NCI-H1048 (cell line): ENCODE measurements at places on chromosomes 4 and X.

- DNase-seq, result no peak
Measured at GRCh38 chr4:52996261-52997131, 134.4 kb downstream of the RASL11B start.

- DNase-seq, result no peak
Measured at GRCh38 chr4:167111622-167112021, 122.7 kb downstream of the SPOCK3 start.

GRCh38 chrX:103275947-103276567, 493 bp downstream of the TCEAL5 start:
- DNase-seq, result no peak

GRCh38 chr4:56118055-56118454, 169.3 kb downstream of the CEP135 start:
- no peak for DNase-seq

DNA sequence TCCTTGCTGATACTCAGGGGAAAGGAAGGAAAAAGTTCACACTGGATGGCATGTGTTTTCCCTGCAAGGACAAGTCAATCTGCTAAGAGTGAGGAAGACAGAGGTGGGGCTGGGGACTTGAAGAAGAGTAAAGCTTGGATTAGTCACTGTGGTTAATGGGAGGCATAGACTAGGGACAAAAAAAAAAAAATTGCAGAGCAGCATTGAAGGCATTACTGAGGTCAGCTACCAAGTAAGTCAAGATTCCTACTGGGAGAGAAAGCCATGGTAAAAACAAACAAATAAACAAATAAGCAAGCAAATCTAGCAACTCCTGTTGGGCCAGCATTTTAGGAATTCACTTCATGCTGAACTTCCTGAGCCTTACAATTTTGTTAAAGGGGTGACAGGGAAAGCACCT, 58.2 kb upstream of the GPC4 start:
- no peak for DNase-seq

GRCh38 chr4:174141876-174142275, 141.6 kb downstream of the FBXO8 start:
- DNase-seq, result no peak

GRCh38 chrX:100695302-100695701, 36.6 kb downstream of the SYTL4 start:
- no peak for DNase-seq

GRCh38 chrX:2451501-2452316, 49.1 kb downstream of the DHRSX start:
- DNase-seq, result no peak

- no peak for DNase-seq
Measured at GRCh38 chr4:186144198-186144945, 39.9 kb downstream of the FAM149A start.

DNA sequence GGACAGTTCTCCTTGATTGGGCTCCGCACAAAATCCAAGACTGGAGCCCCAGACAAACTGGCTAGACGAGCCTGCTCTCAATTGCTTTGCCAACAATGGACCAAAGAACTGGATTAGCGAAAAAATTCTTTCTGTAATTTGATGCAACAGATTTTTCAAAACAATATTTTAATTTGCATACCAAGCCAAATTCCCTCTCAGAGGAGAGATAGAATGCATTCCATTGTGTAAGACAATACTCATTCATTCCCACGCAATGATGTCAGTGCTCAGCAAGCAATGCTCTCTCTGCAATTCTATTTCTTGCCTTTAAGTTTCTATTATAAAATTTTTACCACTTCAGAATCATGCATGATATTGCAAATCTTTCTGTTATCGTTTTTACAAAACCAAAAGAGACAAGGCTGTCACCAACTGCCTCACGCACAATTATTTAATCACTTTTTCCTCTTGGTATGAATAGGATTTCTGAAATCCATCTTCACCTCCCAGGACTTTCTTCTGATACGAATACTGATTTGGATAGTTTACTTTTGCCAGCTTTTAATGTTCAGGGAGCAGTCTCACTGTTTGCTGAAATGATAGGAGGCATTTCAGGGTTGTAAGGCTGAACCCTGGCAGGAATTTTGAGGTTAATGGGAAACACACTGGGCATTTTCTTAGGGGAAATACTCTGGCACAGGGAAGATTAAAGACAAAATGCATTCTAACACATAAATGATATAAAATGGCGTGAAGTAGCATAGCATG, 46.1 kb upstream of the HCCS start:
- DNase-seq, result peak; percentile 44

- no peak for DNase-seq
Measured at GRCh38 chr4:22500831-22501714, 14.8 kb downstream of the ADGRA3 start.

DNA sequence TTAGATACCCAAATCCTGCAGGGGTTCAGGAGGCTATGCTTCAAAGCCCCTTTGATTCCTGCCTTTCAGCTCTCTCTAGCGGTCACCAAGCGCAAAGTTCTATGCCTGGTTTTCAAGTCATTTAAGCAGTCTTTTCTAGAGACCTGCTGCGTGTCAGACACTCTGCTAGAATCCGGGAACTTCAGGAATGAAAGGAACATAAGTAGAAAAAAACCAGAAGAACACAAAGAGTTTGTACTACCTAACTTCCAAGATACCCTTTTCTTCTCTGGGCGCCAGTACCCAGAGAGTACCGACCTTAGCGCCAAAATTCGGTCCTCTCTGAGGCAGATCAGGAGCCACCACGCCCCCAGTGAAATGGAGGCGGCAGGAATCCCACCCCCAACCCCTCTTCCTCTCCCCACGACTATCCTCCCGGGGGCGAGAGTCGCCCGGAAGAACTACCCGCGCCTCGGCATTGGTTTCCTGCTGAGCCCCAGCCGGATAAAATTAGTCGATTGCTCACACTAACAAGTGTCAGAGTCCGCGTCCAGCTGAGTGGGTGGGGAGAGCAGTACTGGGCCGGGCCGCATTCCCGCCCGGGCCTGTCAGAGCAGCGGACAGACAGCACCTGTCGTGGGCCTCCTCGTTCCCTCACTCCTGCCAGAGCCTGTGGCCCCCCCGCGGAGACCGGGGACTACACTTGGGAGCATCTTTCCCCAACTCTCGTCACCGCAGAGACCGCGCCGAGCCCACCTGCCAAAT, 78.8 kb downstream of the RLIM start:
- DNase-seq, result no peak

GRCh38 chrX:135315864-135316263, 6.6 kb downstream of the ETDC start:
- no peak for DNase-seq

DNA sequence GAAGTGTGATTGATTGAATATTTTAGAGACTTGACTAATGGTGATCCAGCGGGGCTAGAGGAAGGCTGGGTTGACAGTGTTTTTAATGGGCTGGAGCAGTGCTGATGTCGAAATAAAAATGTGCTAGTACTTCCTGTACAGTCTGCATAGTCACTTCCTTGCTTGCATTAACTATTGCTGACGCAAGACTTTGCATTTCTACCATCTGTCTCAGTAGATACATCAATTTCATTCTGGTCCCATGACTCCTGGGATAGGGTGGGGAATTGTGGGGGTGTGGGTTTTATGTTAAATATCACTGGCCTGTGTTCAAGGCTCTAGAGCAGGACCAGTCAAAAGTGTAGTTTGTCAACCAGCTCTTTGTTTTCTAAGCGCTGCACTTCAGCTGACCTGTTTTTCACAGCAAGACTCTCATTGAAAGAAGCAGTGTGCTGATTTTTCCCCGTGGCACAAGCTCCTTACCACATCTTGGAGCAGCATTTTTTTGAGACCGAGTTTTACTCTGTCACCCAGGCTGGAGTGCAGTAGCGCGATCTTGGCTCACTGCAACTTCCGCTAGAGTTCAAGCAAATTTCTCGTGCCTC, 35.2 kb upstream of the PHEX start:
- DNase-seq, result no peak

- no peak for DNase-seq
Measured at GRCh38 chr4:109365939-109366338, 63.5 kb upstream of the COL25A1 start.

DNA sequence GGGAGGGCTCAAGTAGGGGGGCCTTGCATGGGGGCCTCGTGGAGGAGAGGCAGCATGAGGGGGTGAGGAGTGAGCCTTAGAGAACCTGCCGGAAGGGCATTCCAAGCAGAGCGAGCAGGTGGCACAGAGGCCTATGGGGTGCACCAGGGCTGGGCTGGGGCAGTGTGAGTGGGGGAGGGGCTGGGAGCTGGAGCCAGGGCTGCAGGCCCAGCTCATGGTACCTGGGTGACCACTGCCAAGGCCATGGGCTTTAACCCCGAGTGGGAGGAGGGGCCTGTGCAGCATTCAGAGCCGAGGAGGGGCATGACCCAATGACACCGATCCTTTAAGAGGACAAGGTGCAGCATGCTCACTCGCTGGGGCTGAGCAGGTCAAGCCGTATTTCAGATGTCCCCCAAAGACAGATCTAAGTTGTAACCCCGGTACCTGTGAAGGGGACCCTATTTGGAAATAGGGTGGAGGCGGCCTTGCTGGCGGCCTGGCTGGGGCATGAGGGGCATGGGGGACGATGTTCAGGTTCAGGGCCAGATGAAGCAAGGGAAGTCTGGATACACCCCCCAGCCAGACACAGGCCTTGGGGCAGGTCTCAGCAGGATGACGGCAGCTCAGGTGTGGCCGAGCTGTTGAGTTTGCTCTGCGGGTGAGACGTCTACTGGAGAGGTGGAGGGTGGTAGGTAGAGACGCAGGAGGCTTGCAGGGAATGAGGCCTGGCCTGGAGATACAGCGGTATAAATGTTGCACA, 137.0 kb downstream of the CPZ start:
- no peak for DNase-seq

GRCh38 chr4:168723020-168723419, 226.2 kb downstream of the PALLD start:
- no peak for DNase-seq

- no peak for DNase-seq
Measured at GRCh38 chr4:37538931-37539330, 147.2 kb downstream of the RELL1 start.

DNA sequence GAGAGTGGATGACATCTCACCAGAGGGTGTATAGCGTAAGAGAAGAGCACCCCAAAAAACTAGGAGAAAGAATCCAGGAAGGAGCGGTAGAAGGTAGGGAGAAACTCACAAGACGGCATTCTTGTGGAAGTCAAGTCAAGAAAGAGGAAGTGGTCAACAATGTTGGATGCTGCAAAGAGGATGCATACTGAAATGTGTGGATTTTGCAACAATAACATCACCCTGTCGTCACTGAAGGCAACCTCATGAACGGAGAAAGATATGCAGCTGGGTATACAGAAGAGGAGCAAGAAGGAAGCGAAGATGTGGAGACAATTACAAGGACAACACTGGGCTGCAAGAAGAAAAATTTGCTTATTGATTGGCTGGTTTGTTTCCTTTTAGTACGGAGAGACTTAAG, 11.4 kb upstream of the TAPT1 start:
- DNase-seq, result no peak

DNA sequence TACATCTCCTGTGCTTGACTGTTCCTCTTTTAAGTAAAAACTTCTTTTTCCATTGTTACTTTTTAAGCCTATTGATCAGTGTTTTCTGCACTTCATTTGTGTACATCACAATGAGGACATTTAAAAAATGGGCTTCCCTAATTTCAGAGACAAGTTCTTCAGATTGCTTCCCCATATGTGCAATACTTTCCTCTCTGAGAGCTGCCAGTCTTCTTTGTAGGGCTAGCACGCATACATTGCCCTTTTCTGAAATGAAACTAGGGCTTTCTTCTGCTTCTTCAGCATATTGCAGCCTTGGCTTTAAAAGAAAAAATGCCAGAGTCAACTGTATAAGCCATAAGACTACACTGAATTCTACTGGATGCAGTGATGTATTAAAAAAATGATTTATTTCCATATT, 37.8 kb downstream of the FAT4 start:
- no peak for DNase-seq

GRCh38 chr4:85302756-85303155, 172.2 kb upstream of the ARHGAP24 start:
- no peak for DNase-seq

DNA sequence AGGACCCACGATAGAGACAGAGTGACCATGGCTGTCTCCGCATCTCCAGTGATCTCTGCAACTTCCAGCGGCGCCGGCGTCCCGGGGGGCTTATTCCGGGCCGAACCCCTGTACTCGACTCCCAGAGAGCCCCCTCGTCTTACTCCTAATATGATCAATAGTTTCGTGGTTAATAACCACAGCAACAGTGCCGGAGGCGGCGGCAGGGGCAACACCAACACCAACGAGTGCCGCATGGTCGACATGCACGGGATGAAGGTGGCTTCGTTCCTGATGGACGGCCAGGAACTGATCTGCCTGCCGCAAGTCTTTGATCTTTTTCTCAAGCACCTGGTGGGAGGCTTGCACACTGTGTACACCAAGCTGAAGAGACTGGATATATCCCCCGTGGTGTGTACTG, 343 bp downstream of the DACH2 start:
- DNase-seq, result no peak

GRCh38 chrX:39296472-39296871, 495.2 kb downstream of the MID1IP1 start:
- DNase-seq, result no peak

GRCh38 chr4:89356086-89356485, 48.5 kb upstream of the GPRIN3 start:
- no peak for DNase-seq

- no peak for DNase-seq
Measured at GRCh38 chr4:43690116-43690515, 758.5 kb downstream of the KCTD8 start.

DNA sequence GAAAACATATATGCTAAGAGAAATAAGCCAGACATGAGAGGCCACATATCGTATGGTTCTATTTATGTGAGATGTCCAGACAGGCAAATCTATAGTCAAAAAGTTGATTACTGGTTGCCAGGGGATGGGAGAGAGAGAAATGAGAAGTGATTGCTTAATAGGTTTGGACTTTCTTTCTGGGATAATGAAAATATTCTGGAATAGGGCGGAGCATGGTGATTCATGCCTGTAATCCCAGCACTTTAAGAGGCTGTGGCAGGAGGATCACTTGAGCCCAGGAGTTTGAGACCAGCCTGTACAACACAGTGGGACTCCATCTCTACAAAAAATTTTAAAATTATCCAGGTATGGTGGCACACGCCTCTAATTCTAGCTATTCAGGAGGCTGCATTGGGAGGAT, 22.4 kb downstream of the RBM47 start:
- no peak for DNase-seq

GRCh38 chr4:18321956-18322530, 300.5 kb upstream of the LCORL start:
- no peak for DNase-seq
